Left hindlimb (tissue), 1 donor: ENCODE measurements at places on chromosomes 11 and 22.

DNA sequence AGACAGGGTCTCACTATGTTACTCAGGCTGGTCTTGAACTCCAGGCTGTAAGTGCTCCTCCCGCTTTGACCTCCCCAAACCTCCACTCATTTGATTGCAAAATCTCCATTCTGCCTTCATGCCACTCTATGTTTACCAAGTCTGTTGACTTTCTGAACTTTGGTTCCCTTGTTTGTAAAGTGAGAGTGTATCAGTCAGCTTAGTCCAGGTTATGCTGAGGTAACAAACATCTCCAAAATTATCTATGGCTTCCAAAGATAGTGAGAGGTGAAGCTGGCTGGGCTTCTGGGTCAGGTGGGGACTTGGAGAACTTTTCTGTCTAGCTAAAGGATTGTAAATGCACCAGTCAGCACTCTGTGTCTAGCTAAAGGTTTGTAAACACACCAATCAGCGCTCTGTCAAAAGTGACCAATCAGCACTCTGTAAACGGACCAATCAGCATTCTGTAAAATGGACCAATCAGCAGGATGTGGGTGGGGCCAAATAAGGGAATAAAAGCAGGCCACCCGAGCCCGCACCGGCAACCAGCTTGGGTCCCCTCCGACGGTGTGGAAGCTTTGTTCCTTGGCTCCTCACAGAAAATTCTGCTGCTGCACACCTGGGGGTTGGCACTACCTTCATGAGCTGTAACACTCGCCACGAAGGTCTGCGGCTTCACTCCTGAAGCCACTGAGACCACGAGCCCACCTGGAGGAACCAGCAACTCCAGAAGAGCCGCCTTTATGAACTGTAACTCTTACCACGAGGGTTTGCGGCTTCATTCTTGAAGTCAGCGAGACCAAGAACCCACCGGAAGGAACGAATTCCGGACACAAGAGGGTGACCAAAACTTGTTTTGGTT is 109.3 kb downstream of the MIAT start:
- no peak for DNase-seq

- no peak for DNase-seq
Observed at GRCh38 chr11:36211761-36212430, 77.3 kb downstream of the COMMD9 start.

GRCh38 chr11:45089676-45090499 is 56.6 kb upstream of the PRDM11 start:
- no peak for DNase-seq

DNA sequence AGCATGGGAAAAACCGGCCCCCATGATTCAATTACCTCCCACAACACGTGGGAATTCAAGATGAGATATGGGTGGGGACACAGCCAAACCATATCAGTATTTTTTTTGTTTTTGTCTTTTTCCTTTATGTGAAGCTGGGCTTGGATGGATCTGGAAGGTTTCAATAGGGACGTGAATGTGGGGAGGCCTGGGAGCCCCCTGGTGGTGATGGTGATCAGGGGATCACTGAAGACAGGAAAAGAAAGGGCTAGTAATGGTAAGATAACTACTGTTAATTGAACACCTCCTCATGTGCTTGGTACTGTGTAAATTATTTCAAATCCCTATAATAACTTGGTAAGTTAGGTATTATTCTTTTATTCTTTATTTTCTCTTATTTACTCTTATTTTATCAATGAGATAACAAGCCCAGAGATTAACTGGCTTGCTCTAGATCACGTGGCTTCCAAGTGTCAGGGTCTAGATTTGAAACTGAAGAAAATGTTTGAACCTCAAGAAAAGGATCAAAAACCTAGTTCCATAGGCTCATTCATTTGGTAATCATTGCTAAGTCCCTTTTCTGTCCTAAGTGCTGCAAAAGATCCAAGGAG is 364.2 kb downstream of the TENM4 start:
- DNase-seq: no peak

DNA sequence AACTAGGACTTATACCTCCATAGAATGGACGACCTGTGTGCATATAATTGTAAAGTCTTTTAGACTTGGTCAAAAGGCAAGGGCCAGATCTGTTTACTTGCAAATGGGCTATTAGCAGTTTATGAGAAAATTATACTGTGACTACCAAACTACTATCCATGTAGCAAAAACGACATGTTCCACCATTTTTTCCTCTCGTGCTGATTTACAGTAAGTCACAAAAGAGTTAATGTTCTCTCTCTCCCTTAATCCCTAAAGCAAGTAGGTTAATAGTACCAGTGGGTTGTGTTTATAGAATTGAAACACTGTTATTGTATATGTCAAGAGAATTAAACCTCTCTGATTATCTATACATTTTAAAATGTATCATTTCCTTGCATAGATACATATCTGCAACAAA is 147.3 kb downstream of the MAML2 start:
- DNase-seq: no peak

GRCh38 chr11:108556019-108556418 is 37.5 kb downstream of the EXPH5 start:
- no peak for DNase-seq

DNA sequence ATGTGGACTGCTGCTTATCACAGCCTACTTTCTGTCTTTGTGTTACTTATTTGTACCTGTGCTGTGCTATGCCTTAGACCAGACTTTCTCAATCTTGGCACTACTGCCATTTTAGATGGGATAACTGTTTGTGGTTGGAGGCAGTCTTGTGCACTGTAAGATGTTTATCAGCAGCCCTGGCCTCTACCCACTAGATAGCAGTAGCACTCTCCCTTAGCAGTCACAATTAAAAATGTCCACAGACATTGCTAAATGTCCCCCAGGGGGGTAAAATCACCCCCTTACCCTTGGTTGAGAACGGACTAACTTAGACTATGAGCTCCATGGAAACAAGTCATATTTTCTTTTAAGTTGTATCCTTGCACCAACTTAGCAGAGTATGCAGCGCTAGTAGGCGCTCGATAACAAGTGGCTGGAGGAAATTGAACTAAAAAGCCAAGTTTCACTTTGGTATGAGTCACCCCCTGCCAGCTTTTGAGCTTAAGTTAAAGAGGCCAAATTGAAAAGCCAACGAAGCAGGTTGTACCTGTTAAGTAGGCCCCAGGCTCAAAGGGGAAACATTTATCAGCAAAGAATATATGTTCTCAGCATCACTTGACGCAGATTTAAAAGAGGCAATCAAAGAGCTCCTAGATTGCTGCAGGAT is 304.8 kb upstream of the SORL1-AS1 start:
- DNase-seq: no peak

- no peak for DNase-seq
Observed at GRCh38 chr11:41050791-41051190, 408.7 kb downstream of the LRRC4C start.

- peak; percentile 28 for DNase-seq
Observed at GRCh38 chr11:87878373-87878825, 296.8 kb downstream of the RAB38 start.

- peak; percentile 60 for DNase-seq
Observed at GRCh38 chr11:70078095-70078780, at the start of gene ANO1. Gene ANO1 (plus strand): TSS chr11:70078317. CDS start chr11:70078607, 290 bp downstream.

DNA sequence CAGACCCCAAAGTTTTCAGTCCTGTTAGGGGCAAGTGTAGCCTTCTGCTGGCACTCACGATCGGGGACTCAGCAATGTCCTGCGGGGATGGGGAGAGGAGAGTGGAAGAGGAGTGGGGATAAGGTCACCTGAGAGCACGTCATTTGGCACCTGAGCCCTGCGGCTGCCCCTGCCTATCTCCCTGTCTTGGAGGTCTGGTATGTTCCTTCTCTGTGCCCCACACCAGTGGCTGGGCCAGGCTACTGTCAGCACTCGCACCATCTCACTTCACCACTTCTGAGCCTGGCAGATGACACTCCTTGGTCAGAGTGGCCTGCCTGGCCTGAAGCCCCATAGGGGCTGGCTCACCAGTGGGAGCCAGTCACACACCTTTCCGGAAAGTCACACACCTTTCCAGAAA is 20.1 kb upstream of the CHADL start:
- DNase-seq: no peak

- no peak for DNase-seq
Observed at GRCh38 chr11:17013548-17014320, 480 bp downstream of the PLEKHA7 start.

GRCh38 chr11:763073-763463 is 14.2 kb downstream of the GATD1 start:
- DNase-seq: no peak

DNA sequence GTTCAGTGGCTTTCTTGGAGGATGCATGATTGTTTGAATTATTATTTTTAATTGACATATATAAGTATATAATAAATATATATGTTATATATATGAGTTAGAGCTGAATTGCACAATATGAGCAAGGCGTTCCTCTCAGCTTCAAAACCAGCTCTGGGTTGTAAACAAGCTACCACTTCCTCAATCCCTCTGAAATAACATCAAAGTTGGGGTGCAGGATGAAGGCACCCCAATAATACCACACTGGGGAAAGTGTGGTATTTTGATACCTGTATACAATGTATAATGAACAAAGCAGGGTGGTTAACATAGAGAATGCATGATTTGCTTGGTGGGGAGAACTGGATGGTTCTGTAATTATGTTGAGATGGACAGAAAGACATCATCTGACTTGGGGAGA is 1.7 kb upstream of the SORL1 start:
- no peak for DNase-seq

- no peak for DNase-seq
Observed at GRCh38 chr11:95360377-95361075, 129.5 kb upstream of the SESN3 start.

DNA sequence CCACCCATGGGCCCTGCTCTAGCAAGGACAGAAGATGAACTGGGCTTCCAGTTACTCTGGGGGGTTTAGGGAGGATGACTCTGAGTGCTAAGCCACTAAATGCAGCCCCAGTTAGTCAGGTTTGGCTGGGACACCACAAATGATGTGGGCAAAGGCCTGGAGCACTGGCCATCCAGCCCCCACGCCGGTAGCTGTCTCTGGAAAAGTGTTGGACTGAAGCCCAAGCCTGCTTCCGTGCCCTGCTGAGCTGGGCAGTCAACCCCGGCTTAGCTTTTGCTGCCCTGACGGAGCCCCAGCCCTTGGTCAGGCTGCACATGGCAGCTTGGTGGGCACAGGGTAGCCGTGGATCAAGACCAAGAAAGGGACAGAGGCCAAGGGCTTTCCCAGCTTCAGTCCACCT is 5.7 kb upstream of the GSTP1 start:
- DNase-seq: no peak

DNA sequence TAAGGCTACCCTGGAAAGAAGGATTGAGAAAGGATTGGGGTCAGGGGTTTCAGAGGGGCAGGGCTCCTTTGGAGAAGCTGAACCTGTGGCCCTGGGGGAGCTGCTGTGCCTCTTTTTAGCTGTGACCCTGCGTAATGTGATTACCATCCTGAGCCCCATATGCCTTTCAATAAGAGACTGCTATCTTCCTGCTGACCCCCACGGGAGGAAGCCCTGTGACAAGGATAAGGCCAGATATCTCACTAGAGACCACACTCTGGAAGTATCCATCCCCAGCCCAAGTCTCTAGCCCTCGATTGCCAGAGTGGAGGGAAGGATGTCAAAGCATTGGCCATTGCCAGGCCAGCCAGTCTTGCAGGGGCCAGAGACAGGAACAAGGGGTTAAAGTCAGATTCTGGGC is 4.8 kb upstream of the SLC39A13 start:
- DNase-seq: no peak

DNA sequence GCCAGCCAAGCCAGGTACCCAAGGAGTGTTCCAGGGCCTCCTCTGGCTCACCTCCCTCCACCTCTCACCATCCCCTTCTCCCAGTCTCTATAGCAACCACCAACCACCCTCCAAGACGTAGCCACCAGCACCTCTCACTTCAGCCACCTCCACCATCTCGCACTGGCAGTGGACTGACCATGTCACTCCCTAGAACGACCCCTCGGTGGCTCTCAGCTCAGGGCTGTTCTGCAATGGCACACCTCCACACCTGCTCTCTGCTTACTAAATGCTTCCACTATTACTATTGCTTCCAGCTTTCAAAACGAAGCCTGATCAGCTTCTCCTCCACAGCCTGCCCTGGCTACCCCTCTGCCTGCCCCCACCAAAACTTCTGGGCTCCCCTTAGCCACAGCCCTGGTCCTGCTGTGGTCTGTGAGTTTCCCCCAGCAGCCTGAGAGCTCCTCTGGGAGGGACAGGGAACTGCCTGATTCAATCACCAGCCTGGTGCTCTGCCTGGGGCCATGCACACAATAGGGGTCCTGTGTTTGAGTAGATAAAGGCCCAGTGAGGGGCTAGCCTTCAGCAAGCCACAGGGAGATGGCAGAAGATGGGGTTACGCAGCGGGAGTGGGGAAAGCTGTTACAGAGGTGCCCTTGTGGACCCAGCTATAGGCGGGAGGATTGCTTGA is 17.5 kb upstream of the CBX7 start:
- no peak for DNase-seq

GRCh38 chr22:31019191-31019930 is 50.3 kb downstream of the TUG1 start:
- no peak for DNase-seq

- no peak for DNase-seq
Observed at GRCh38 chr22:36124666-36125065, 35.9 kb downstream of the APOL3 start.

- DNase-seq: no peak
Observed at GRCh38 chr11:74235121-74235520, 64.0 kb downstream of the PPME1 start.

DNA sequence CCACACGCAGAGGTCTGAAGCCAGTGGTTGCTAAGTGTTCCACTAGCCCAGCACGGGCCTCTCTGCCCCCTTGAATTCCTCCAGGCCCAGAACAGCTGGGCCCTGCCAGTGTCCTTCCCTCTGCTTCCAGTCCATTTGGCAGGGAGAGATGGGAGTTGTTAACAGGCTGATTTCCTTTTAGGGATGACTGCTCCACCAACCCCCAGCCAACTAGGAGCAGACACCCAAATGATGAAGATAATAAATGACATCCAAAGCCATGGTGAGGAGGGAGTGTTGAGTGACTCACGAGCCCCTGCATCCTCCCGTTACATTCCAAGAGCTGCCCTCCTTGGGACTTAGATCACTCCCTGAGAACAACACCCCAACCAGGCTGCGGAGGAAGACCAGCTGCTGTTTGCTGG is 20.6 kb downstream of the PARVA start:
- no peak for DNase-seq

DNA sequence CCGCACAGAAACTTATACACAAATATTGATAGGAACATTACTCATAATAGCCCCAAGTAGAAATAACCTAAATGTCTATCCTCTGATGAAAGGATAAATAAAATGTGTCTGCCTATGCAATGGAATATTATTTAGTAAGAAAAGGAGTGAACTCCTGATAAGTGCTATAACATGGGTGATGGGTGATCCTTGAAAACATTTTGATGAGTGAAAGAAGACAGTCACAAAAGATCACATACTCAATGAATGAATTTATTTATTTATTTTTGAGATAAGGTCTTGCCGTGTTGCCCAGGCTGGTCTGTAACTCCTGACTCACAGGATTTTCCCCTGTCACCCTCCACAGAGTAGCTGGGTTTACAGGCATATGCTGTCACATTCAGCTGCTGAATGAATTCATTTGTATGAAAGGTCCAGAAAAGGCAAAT is 17.3 kb downstream of the RNF121 start:
- DNase-seq: no peak
